Stimulated activated CD4-positive, alpha-beta T cell treated with anti-CD3 and anti-CD28 coated beads, TNF-alpha, amount 100 ng/mL, for 1 hour (primary cell): ENCODE measurements at places on chromosomes 3 and 15.

DNA sequence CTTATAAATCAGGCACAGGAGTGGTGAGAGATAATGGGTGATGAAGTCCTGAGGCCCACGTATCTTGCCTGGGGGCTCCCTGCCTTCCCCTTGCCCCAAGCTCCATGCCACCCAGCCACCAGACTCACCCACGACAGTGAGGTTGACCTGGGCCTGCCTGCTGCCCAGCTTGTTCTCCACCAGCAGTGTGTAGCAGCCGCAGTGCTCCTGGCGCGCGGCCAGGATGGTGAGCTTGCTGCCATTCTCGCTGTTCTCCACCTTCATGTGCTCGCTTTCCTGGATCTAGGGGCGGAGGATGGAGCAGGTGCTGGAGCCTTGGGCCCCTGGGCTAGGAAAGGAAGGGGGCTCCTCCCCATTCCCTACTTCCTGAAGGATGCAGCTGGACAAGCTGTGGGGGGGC, 79.1 kb upstream of the HACD2 start:
- no peak for DNase-seq

- peak; percentile 62 for DNase-seq
These were observed 126.2 kb upstream of the RASGRP1 start for GRCh38 chr15:38690719-38691332.

DNA sequence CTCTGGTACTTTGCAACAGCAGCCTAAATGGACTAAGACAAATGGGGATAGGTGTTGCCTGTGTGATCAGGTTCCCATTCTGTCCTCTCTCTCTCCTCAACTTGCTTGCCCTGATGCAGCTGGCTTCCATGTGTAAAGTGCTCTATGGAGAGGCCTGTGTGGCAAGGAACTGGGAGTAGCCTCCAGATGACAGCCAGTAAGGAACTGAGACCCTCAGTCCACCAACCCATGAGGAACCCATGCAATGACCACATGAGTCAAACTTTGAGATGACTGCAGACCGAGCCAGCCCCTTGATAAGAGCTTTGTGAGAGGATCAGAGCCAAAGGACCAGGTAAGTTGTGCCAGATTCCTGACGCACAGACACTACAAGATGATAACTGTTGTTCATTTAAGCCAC, 74.6 kb upstream of the ADPGK start:
- DNase-seq, result no peak

- no peak for DNase-seq
These were observed 86.9 kb upstream of the PLXNA1 start for GRCh38 chr3:126896067-126896441.

- DNase-seq, result no peak
These were observed 286.4 kb downstream of the LRTM1 start for GRCh38 chr3:54641226-54642014.

GRCh38 chr3:157282261-157283191, 122.6 kb upstream of the CCNL1 start:
- no peak for DNase-seq

- no peak for DNase-seq
These were observed 38.6 kb upstream of the APH1B start for GRCh38 chr15:63238796-63239195.

DNA sequence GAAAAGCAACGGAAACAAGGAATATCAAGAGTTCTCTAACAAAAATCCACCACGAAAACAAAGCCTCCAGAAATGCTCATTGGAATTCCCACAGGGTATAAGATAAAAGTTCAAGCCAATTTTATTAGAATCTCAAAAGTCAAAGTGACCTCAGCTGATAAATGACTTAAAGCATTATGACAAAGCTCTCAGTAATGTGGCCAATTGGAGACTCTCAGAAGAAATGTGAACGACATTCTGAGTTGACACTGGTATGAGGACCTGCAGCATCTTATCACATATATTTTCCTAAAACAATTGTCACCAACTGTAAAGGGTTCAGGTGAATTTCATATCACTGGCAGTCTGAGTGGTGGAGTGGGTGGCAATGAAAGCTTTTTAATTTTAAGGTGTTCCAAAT, 199.1 kb downstream of the FOXP1 start:
- DNase-seq, result no peak

GRCh38 chr15:73680549-73680948, 3.6 kb upstream of the CD276 start:
- DNase-seq, result no peak

DNA sequence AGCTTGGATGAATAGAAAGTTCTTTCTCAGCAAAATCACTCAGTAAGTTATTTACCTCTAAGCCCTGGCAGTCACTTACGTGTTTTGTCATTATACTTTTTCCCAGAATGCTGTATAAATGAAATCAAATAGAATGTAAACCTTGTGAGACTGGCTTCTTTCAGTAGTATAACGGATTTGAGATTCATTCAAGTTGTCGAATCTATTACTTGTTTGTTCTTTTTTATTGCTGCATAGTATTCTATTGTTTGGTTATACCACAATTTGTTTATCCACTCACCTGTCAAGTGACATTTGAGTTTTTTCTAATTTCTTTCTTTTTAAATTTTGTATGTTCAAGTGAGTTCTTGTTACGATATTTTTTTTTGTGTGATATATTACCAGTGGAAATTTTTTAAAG, 381.6 kb downstream of the EDEM1 start:
- DNase-seq, result no peak

DNA sequence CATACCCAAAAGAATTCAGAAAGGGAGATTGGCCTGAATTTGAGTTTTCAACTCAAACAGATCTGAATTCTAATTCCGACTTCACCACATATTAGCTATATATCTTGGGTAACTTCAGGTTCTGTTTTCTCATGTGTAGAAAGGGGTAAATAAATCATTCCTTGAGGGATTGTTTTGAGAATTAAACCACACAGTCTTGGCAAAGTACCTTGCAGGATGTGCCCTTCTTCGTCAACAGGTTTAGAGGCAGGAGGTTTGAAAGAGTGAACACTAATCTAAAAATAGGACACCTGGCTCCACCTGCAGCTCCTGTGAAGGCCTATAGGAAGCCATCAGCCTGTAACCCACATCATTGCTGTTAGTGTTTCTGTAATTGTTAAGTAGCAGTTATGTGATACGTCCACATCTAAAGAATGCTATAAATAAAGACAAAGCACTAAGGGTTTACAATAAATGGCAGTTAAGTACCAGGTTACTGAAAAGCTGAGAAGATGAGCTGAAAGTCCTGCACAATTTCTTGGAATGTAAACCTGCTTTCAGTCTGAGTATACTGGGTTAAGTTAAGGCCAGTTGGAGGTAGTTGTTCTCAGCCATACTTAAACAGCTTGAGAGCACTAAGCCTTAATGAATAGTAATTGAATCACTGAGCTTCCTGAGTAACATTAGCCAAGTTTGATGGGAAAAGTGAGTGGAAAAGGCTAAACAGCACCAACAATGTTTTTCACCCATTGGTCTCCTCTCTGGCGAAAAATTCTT, 6.0 kb downstream of the CCDC80 start:
- no peak for DNase-seq

- DNase-seq, result no peak
These were observed 4.3 kb downstream of the SLCO3A1 start for GRCh38 chr15:91857772-91858171.

DNA sequence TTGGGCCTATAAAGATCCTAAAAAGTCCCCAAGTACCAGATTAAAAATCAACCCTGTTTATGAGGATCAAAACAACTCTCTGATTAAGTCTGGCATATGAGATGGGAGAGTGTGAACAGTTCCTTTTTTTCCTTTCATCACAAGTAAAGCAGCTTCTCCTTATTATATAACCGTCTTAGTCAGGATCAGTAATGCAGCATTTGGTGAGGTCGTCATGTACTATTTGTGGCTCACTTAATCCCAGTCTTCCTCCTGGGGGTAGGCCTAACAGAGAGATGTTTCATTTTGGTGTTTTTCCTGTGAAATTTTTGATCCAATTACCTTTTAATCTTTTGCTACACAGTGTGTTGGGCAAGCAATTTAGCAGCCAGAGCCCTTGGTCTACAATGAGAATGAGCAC, 333.1 kb upstream of the KCNMB2 start:
- no peak for DNase-seq

DNA sequence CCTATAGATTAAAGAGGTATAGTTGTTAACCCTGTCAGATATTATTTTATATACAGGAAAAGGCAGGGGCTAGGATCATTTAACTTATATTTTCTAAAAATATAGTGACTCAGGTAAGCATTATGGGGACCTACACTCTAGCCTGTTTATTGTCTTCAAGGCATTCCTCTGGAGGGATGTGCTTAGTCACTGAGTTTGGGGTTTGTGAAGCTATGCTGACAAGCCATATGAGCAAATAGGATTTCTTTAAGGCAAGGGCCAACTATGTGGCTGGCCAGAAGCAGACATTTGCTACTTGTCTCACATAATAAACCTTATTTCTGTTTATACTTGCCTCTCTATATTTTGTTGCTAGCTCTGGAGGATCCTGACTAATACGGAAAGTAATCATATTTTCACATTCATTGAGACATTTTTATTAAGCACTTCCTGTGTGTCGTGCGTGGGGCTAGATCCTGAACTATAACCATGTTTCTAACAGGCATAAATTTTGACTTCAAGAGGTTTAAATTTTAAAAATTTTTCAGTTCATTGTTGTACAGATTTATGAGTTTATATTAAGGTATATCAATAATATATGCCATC, 153.4 kb downstream of the OTOL1 start:
- no peak for DNase-seq

DNA sequence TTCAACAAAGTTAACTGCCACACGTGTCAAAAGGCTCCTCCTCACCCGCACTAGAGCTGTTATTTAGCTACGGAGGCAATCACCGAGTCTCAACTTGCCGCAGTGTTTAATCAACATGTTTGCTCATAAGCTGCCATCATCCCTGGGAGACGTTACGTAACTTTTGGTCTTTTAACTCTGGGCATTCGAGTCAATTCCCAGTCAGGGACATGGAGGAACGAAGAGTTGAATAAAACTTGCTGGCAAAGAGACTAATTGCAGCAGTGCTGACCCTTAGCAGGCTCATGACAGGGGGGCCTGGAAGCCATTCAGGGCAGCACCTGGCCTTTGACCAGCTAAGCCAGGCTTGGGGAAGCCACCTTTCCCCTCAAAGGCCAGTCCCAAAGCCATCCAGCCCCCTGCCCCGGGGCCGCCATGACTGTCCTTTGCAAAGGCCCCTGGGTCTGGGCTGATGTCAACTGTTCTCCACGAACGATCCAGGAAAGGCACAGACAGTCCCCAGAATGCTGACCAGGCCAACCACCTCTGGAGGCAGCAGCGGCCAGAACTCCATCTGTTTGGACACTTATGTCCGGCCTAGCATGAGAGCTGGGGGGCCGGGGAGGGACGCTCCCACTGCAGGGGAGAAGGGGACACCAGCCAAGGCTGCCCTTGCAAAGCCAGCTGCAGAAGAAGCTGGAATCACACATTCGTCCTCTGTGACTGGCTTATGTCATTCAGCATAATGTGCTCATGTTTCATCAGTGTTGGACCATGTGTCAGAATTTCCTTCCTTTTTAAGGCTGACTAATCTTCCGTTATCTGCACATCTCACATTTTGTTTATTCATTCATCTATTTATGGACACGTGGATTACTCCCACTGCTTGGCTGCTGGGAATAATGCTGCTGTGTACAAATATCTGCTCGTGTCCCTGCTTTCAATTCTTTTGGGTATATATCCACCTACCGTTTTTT, 43.7 kb downstream of the PCSK6 start:
- no peak for DNase-seq
